T-cell (primary cell): ENCODE measurements at places on chromosomes 5 and 9. TPM values are rescaled to one million over a fixed set of nuclear protein-coding genes. Genes with fewer than 3 reads are reported as not detected.

Gene PCDHA13
- total RNA-seq, result not detected

Gene ARL15
- total RNA-seq, result 10.7 TPM

Gene CDC20B
- total RNA-seq, result not detected

Gene OGN
- total RNA-seq, result 0.15 TPM

Gene AK8
- total RNA-seq, result not detected

Gene ELAVL2
- total RNA-seq, result not detected

DNA sequence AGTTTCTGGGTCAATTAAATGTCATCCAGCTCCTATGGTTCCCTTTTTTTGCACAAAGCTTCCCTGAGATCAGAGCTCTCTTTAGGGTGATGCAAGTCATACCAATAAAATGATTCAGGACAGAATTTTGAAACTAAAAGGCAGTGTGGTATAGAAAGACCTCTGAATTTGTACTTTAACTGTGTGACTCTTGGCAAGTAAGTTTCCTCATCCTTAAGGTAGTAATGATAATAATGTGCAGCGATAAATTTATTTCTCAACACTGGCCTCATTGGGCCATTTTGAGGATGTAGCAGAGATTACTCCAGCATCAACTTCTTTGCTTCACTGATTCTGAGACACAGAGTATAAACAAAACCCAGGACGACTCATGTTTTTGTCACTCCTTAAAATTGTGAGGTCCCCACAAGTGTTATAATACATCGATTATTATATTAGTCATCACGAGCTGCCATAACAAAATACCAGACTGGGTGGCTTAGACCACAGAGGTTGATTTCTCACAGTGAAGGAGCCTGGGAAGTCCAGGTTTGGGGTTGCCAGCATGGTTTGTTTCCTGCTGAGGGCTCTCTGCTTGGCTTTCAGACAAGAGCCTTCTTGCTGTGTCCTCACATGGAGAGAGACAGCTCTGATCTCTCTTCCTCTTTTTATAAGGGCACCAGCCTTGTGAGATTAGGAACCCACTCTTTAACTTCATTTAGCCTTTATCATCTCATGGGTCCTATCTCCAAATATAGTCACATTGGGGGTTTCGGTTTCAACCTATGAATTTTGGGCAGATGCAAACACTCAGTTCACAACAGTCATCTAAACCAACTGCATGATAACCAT lies 293.0 kb downstream of the ZNF608 start:
- no peak for DNase-seq

GRCh38 chr9:135924628-135925338 lies 17.4 kb upstream of the CAMSAP1 start:
- no peak for DNase-seq

DNA sequence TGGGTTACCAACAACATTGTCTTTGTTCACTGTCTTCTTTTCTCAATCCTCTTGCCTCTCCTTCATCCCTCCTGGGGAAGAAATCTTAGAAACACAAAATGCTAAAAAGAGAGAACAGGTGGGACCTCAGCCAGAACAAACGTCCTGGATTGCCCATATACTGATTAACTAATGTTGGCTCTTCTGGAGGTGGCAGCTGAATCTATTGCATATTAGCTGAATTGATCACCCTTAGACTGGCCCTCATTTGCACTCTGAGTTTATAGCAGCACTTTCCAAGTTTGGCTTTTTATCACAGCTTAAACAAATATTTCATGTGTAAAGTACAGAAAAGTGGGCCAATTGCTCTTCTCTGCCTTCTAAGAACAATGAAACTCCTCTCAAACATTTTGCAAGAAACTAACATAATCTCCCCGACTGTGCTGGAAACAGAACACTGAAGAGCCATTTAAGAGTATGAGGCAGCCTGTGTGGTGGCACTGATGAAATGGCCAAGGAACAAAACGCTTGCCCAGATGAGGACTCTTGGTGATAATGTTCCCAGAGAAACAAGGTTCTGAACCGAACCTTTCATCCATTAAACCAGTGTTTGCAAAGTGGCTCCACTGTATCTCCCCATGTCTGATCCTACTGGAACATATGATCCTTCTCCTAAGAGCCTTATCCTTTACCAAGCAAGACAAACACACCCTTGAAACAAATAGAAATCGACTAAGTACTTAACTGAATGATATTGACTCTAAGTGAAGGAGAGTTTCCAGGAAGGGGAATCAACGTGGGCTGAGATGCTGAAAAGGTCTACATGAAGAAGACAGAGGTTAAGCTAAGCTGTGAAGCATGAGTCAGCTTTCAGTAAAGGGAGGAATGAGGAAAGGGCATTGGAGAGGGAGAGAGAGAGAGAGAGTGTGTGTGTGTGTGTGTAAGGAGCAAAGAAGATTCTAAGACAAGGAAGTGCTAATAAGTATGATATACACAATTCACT lies 83.2 kb upstream of the LIFR start:
- no peak for DNase-seq

- DNase-seq, result no peak
Observed at GRCh38 chr9:37037503-37038301, 3.6 kb upstream of the PAX5 start.

DNA sequence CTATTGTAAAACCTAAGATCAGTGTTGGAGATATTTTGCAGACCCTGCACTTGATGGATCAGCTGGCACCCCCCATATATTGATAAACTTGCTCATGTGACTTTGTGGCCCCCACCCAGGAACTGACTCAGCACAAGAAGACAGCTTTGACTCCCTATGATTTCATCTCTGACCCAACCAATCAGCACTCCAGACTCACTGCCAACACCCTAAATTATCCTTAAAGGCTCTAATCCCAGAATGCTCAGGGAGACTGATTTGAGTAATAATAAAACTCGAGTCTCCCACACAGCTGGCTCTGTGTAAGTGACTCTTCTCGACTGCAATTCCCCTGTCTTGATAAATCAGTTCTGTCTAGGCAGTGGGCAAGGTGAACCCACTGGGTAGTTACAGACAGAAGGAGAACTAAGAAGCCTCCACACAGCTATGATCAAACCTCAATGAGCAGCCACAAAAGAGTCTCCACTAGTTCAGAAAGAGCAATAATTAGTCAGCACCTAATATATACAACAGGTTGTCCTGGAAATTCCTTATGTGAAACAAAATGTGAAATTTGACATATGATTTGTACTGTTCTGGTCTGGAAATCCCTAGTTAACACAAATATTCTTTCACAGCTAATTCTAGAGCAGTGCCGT lies 52.2 kb downstream of the ACTL7B start:
- DNase-seq, result no peak

- no peak for DNase-seq
Observed at GRCh38 chr5:6950860-6951259, 237.6 kb downstream of the TENT4A start.

DNA sequence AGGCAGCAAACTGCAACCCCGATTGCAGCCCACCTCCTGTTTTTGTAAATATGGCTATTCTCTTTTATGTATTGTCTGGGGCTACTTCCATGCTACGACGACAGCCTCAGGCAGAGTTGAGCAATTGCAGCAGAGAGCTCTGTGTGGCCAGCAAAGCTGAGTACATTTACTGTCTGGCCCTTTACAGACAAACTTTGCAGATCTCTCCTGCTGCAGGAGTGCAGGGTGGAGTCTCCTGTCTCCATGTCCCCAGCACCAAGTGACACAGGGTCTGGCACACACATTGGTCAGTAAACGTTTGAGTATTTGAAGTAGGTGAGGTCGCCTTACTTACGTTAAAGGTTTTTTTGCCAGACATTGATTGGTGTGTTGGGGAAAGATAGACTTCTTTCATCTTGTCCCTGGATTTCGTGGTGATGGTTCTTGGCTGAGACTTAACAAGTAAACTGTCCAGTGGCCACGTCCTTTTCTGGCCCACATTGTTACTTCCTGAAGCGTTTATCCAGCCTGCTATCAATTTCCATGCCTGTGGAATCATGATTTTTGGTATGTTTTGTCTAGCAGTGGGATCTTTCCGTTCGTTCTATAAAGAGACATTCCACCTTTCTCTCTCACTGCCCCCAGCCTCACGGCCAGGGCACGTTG lies 27.2 kb downstream of the PRRC2B start:
- no peak for DNase-seq

DNA sequence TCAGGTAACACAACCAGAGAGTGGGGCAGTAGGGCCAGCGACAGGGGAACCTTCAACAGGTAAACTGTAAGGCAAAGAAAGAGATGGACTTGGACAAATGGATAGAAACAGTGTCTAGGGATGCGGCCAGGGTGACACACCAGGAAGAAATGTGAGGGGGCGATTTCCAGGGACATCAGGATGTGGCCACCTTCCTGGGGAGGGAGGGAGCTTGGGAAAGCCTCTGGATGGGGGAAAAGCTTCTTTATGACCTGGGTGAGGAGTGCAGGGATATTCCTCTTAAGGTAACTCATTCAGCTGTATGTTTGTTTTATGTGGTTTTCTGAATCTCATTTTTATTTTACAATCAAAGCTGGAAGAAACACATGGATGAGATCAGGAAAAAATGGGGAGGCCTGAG lies 11.9 kb upstream of the NXNL2 start:
- no peak for DNase-seq

GRCh38 chr9:29830821-29831220 lies 2257.5 kb upstream of the C9orf72 start:
- DNase-seq, result no peak

DNA sequence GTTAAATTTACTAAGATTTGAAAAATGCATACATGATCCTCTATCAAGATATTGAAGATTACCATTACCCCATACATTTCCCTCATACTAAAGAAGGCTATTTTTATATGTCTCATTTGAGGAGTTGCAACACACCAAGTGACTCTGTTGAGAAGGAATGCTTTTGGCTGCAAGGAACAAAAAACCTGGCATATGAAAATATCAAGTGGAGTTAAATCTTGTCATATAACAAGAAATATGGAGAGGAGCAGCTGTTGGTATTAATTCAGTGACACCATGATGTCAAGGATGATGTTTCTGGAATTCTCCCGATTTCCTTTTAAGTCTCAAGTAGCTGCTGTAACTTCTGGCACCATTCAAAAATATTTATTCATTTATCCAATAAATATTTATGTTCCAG lies 193.8 kb downstream of the CSNK1G3 start:
- no peak for DNase-seq

DNA sequence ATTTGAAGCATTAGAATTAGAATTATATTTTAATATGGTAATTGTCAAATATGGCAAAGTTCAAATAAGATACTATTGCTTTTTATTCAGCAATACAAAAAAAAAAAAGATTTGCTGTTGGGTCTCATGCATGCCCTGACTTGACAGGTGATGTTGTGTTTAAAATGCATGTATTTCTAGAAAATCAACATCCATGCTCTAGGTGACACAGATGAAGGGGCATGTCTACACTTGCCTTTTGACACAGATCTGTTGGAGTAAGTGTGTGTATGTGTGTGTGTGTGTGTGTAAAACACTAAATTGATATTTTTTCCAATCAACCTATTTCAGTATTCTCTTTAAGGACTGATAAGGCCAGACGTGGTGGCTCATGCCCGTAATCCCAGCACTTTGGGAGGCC lies 38.1 kb upstream of the SMARCA2 start:
- no peak for DNase-seq

- DNase-seq, result no peak
Observed at GRCh38 chr5:24804221-24804681, 159.5 kb upstream of the CDH10 start.

GRCh38 chr5:134536876-134537275 lies 11.4 kb downstream of the JADE2 start:
- DNase-seq, result no peak

GRCh38 chr5:8650186-8650585 lies 781.2 kb downstream of the MTRR start:
- no peak for DNase-seq

DNA sequence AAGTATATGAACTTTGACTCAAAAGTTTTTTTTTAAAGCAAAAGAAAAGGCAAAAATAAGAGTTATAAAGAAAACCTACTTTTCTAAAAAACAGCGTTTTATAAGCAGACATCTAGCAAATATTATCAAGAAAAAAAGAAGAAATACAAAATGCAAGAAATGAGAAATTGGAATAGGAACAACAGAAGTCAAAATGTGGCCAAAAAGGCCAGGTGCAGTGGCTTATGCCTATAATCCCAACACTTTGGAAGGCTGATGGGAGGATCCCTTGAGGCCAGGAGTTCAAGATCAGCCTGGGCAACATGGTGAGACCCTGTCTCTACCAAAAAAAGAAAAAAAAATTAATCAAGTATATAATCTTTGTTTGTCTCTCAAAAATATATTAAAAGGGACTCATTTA lies 35.9 kb downstream of the APTX start:
- DNase-seq, result no peak

DNA sequence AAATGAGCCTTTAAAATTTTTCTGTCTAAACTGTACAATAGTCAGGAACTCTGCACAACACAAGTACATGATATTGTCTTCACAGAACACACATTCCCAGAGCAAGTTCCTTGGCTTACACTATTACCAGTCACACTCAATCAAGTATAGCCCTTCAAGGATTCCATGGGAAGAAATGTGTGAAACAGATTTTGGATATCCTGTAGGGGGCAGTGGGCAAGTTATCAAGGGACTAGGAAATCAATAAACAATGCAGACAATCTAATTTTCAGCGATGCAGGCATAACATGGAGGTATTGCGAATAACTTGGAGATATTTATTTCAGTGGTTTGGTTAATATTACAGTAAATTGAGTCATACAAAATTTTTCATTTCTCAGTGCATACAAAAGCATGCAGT lies 1171.5 kb upstream of the NUDT12 start:
- no peak for DNase-seq

DNA sequence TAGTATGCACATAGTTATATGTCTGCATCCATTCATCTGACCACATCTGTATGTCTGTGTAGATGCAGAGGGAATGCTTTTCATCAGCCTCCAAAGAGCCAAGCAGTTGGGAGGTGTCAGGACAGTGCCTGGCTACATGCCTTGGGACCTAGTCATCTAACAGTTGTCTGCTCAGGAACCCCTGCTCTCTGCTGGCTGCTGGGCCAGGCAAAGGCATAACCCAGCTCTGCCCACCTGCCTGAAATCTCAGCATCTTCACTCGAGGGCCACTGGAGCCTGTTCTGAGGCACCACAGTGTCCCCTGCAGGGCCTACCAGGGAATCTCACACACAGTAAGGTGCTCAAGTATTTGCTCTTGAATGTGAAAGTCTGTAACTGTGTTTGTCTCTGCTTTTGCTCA lies 3.7 kb downstream of the C9orf50 start:
- DNase-seq, result no peak

DNA sequence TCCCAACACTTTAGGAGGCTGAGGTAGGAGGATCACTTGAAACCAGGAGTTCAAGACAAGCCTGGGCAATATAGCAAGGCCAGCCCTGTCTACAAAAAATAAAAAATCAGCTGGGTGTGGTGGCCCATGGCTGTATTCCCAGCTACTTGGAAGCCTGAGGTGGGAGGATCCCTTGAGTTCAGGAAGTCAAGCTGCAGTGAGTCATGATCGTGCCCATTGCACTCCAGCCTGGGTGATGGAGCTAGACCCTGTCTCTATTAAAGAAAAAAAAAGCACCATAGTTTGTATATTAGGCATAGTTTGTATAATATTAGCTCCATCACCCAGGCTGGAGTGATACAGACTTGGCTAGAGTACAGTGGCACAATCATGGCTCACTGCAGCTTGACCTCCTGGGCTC lies 9.6 kb upstream of the NME5 start:
- no peak for DNase-seq

DNA sequence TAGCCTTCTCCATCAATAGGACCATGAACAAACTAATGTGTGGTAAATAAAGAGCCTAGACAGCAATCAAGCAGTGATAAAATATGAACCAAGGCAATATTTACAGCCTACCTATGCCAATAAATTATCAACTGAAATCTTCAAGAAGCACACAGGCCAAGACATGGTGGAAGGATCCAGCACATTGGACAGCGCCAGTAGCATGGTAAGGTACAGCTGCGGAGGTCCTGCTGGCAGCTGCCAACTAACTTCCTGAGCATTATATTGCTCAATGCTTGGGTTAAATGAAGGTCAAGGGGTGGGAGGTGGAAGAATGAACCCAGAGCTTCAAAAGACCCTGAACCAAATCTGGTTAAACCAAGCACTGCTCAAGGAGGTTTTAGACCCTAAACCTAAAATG lies 16.5 kb upstream of the SPDL1 start:
- no peak for DNase-seq
